ENCODE measurements at places on chromosomes 5 and 9.

- no peak for DNase-seq
Observed at GRCh38 chr5:6573651-6574101, 59.2 kb downstream of the NSUN2 start.

DNA sequence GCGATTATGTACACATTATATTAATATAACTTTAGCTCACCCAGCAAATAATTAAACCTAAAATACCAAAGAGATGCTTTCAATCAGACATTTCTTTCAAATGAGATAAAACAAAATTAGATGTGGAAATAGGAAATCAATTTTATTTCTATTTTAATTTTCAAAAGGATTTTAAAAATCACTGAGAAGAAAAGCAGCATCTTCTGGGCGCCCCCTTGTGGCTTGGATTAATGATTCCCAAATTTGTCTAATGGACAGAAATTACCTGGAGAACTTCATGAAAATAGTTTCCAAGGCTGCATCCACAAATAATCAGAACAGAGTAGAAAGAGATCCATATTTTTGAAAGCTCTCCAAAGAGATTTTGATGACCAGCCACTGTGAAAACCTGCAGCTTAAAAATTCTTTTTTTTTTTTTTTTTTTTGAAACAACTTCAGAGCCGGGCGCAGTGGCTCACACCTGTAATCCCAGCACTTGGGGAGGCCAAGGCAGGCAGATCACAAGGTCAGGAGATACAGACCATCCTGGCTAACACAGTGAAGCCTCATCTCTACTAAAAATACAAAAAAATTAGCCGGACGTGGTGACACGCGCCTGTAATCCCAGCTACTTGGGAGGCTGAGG lies 50.9 kb upstream of the CEMIP2 start:
- DNase-seq, result peak; percentile 10

- no peak for DNase-seq
Observed at GRCh38 chr9:108108280-108108851, 618.8 kb upstream of the KLF4 start.

GRCh38 chr5:22938362-22938761 lies 85.2 kb upstream of the CDH12 start:
- DNase-seq, result no peak

DNA sequence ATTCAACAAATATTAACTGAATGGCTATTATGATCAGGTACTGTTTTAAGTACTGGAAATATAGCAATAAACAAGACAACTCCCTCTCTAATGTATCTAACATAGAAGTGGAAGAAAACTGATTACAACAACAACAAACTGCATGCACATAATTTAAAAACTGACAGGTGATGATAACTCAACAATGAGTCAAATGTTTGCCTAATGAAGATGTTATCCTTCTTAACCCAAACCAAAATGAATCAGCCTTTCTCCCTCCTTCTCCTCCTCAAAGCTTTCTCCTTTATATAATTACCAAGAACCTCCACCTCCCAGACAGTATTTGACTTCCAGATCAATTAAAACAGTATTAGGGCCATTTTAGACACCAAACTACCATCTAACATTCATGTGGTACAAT lies 49.3 kb downstream of the RICTOR start:
- no peak for DNase-seq

GRCh38 chr5:179240561-179240960 lies 104.7 kb downstream of the ADAMTS2 start:
- no peak for DNase-seq

DNA sequence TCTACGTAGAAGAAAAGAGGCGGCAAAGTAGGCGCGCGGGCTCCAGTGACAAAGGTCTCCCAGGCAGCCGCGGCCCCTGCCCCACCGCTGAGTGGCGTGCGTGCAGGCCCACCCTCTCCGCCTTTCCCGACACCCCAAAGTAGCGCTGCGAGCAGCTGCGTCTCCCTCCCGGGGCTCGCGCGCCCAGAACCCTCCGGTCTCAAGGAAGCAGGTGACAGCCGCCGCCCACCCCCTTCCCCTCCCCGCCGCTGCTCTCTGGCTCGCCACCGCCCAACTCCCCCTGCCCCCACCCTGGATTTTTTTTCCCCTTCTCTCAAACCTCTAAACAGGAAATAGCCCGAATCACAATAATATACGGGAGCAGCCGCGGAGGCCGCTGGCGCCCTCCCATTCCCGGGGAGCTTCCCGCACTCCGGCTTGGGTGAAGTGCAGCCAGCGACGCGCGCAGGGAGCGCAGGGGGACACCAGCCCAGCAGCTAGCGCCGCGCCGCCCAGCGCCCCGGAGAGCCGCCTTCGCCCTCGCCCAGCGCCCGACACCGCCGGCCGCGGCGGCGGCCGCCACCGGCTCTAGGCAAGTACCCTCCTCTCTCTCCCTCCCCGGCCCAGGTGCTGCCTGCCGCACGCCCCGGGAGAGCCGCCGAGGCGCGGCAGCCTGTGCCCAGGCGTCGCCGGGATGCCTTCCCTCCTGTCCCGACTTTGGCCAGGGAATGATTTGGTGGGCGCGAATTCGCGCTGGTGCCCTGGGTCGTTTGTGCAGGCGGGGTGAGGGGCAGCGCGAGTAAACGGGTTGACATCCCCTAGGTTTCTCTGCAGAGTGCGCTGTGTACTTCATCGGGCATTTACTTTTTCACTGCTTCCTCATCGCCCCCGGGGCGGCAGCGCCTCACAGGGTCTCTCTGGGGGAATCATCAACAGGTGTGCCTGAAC lies 52.7 kb upstream of the TJP2 start:
- peak; percentile 72 for DNase-seq

GRCh38 chr5:4730279-4730678 lies 409.9 kb upstream of the ADAMTS16 start:
- no peak for DNase-seq

DNA sequence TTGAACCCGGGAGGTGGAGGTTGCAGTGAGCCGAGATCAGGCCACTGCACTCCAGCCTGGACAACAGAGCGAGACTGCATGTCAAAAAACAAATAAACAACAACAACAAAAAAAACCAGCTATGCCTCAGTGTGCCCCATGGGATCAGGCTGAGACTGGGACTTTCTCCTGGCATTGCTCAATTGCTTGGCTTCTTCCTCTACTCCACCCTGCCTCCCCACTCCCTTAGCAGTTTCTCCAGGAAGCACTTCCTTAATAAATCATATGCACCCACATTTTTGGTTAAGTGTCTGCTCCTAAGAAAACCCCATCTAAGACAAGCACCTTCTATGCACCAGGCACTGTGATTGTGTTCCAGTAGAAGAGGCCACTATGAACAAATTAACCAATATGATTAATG lies 41.0 kb upstream of the TMEM252 start:
- DNase-seq, result no peak

DNA sequence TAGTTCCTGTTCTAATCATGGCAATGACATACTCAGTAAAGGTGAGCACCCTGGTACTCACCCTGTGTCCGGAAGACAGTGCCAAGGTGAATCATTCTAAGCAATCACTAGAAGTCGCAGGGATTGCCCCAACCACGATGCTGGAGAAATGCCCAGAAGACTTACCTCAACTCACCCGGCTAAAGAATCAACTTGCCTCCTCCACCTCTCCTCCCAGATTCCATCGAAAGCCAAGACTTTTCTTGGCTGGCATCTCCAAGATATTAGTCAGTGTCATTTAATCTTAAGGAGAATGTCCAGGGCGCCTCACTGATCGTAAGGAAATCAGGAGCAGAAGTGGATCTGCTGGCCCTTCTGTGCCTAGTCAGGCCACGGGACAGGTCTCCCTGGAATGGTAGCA lies 204.9 kb downstream of the ERCC6L2 start:
- no peak for DNase-seq

- no peak for DNase-seq
Observed at GRCh38 chr5:93022211-93022610, 558.8 kb downstream of the NR2F1-AS1 start.

DNA sequence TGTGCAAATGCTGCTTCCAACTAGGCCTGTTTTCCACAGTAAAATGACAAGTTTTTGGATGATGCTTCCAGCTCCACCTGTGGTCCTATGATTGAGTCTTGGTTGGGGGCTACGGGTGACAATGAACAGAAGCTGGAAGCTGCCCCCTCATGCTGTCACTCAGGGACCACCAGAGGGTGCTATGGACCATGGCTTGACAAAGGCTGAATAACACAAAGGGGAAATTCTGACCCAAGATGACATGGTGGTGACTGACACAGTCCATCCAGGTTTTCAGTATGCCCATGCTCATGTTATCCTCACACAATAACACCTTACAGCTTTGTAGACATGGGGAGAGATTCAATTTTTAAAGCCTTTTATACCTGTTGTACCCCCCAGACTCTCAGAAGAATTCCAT lies 23.9 kb upstream of the SAP30L start:
- DNase-seq, result peak; percentile 45

- no peak for DNase-seq
Observed at GRCh38 chr5:135738564-135738875, 95.9 kb upstream of the SLC25A48 start.

DNA sequence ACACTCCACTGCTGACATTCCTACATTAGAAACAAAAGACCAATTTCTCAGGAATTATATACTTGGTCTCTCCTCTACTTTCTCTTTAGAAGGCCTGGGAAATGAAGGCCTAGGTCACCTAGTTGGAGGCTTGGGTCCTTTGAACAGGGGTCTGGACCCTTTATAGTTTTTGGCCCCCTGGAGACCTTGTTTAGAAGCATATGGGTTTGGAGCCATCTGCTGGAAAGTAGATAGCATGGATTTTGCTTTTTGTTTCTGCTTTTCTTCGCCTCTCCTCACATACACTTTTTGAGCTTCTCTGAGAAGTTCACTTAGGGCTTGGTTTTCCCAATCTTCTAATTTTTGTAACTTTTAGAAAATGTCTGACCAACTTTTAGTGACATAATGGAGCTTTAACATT lies 67.1 kb upstream of the CDK20 start:
- no peak for DNase-seq

- DNase-seq, result no peak
Observed at GRCh38 chr9:116234081-116234480, 80.5 kb downstream of the PAPPA start.

DNA sequence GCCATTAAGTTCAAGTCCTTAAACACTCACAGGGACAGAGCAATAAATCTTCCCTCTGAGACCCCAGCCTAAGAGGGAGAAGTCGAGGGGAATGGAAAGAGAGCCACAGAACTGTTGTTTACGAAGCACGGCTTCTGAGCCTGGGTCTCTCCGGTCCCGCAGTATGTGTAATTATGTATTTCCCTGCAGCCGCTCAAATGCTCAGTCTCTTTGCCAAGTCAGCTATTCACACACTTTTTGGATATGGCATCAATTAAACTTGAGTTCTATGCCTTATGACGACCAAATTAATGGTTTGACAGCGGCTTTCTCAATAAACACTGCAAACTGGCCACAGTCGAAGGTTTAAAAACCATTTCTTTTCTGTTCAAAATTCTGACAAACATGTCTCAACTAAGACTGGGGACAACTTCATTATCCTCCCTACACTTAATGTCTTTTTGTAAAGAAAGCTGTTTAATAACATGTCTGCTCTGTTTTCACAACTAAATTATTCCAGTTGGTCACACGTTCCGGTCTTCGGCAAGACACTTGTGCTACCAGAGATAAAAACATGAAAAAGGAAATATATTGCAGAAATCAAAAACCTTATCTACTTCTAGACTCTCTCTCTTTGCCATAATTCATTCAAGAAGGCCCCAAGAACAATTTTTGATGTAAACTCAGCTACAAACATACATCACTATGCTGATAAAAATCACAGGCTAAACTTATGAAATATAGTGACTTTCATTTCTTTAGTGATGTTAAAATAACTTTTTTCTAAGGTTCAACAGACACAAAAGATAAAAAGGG lies 203.2 kb downstream of the GAPVD1 start:
- DNase-seq, result no peak

DNA sequence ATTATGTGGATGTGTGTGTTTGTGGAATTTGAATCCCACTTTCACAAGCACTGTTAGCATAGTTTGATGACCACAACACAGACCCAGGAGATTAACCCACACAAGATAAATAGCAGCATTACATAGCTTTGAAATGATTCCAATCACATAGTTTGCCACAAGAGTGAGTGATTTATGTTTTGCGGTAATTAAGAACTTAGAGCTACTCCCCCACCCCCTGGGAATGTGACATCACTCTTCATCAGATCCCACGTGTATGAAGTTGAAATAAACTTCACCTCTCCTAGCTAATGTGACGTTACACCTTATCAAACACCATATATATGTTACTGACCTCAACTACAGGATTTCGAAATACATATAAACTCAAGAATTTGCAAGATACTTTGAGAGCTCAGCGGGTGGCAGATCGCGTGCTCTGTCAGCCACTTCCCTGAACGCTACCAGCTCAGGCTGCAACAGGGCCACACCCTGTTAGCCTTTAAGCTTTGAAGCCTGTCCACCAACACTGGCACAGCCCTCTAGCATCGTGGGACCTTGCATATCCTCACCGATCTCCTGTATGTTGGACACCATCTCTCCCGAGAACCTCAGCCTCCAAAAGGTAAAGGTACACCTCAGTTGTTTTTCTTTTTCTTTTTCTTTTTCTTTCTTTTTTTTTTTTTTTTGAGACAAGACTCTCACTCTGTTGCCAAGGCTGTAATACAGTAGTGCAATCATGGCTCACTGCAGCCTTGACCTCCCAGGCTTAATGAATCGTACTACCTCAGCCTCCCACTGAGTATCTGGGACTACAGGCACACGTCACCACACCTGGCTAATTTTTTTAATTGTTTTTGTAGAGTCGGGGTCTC lies 1.7 kb upstream of the AGTPBP1 start:
- DNase-seq, result no peak

DNA sequence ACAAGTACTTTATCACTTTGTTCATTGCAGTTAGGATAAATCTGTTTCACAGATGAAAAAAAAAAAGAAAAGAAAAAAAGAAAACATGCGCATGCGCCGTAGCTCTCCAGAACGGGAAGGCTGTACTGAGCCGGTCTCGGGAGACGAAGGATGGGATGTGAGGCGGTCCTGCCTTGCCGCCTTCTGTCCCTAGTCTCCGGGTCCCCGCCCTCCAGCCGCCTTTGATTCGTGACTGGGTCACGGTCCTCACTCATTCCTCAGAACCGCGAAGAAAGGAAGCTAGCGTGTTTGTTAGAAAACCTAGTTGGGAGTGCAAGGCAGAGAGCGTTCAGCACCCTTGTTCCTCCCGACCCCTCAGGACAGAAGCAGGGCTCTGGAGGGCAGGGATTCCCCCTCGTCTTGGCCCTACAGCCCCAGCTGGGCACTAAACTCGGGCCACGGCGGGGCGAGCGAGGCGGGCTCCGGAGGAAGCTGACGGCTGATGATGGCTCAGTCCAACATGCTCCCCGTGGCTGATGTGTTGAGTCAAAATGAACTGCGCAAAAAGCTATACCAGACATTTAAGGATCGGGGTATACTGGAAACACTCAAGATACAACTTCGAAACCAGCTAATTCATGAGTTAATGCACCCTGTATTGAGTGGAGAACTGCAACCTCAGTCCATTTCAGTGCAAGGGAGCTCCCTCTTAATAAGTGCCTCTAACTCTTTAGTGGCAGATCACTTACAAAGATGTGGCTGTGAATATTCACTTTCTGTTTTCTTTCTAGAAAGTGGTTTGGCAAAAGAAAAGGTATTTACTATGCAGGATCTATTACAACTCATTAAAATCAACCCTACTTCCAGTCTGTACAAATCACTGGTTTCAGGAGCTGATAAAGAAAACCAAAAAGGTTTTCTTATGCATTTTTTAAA lies 40.0 kb downstream of the CPLANE1 start:
- no peak for DNase-seq
